NCI-H524 treated with DMSO at 0.1 percent for 48 hours (cell line): ENCODE measurements at places on chromosomes 7 and 10.

DNA sequence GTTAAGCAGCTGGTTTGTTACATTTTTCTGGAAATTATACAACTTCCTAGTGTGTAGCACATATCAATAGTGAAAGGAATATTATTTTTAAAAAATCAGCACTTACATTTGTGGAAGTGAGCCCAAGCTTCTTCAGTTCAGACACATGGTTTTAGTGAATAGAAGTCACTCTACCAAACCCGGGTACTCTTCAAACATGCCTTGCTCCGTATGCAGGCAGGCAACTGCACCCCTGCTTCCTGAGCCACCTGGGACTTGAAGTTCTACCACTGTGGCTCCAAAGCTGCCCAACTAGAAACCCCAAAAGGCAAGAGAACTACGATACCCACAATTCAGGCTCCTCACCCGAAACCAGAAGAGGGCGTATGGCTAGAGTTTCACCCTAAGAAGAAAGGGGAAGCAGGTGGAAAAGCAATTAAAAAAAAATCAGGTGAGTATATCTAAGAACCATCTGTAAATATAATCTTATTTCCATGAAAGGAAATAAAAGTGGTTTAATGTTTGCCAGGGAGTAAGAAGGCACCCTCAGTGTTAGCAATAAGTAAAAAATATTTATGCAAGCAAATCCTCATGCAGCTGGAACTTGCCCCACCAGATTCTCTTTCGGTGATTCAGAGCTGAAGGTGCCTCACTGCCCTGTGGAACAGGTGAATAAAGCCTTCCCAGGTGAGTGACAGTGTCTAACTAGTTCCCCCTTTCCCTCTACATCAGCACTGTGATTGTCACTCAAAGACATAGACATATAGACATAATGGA is at the start of gene MACC1:
Gene MACC1, minus strand, starts transcription at position 192 of the 756 bp plus-strand sequence. CDS start 55,522 bp downstream, outside the sequence.
- DNase-seq = no peak

DNA sequence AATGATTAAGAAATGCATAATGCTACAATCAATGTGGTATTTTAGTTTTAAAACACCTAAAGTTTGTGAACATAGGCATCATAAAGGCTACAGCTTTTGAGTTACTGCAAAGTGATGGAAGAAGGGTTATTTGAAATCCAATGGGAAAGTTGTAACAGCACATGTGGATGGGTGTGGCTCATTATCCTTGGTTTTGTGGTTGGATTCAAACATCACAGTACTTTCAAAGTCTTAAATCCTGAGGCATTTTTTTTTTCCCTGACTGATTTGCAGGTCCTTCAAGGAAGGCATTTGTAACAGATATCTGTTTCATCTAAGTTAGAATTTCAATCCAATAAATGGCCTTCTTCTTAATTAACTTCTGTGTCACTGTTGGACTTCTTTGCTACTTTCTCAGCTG is 9.8 kb upstream of the SHTN1 start:
- DNase-seq = no peak

- no peak for DNase-seq
These were observed 175.3 kb downstream of the MDFIC start for GRCh38 chr7:115097175-115097671.

DNA sequence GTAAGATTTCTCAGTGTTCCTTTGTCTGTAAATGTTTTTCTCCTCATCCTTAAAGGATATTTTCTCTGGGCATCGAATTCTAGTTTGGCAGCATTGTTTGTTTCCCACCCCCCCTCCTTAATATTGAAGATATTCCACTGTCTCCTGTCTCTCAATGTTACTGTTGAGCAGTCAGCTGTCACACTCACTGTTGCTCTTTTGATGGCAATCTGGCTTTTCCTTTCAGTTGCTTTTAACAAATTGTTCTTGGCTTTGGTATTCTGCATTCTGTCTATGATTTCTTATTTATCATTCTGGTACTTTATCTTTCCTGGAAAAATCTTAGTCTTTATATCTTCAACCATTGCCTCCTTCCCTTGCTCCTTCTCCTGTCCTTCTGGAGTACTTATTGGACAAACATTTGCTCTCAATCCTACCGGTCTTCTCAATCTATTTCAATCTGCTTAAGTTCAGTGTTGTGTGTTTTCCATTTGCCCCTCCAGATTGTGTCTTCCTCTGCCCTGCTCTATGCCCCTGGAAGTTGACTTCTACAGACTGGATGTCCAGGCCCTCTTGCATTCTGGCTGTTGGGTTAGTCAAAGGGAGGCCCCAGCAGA is 9.3 kb upstream of the GTPBP4 start:
- no peak for DNase-seq

DNA sequence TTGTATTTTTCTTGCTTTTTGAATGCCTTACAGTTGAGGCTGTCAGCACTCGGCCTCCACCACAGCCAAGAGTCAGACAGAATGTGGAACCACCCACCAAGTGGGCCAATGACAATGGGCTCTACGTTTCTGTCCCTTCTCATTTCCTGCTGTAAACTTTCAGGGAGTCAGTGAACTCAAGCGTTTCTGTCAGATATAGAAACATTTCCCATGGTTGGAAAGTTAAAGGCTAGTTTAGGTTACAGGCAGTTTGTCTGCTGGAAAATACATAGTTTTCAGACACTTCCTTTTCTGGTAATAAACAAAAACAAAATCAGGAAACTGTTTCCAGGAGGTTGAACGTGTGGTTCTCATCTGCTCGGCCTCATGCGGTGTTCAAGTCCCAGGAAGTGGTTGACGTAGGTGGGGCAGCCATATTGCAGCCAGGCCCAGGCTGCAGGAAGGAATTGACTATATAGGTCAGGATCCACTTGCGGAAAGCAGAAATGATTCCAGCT is 245.1 kb downstream of the CAMK1D start:
- DNase-seq = no peak

- DNase-seq = no peak
These were observed 44.4 kb downstream of the PFKFB3 start for GRCh38 chr10:6247041-6247712.

DNA sequence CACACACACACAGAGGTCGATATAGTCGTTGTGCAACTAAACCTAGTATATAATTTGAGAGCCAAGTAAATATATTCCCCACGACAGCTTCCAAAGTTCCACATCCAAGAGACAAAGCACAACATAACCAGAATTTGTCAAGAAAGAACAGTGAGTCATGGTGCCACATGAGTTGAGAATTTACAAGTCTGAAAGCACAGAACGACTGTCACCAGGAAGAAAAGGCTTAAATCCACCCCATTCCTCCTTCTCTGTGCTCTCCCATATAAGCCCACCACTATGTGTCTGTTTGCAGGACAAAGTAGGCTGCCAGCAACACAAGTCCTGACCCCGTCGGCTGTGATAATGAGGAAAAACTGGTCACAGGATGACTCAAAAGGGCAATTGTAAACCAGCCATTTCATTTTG is 32.8 kb downstream of the GSAP start:
- DNase-seq = no peak

DNA sequence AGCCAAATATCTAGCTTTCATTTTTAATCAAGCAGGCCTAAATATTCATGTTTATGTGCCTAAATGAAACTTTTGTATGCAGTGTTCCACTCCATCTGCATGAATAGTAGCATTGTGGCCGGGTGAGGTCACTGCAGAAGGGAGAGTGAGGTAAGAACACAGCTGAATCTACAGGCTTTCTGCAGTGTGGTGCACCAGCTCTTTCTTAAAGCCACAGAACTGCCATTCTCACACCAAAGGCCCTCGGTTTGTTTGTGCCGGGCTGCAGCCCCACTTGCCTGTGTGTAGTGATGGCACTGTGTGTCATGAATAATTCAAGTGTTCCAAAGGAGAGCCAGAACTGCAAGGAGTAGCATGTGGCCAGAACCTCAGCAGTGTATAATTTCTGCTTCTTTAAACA is 204.1 kb downstream of the TRIL start:
- no peak for DNase-seq

DNA sequence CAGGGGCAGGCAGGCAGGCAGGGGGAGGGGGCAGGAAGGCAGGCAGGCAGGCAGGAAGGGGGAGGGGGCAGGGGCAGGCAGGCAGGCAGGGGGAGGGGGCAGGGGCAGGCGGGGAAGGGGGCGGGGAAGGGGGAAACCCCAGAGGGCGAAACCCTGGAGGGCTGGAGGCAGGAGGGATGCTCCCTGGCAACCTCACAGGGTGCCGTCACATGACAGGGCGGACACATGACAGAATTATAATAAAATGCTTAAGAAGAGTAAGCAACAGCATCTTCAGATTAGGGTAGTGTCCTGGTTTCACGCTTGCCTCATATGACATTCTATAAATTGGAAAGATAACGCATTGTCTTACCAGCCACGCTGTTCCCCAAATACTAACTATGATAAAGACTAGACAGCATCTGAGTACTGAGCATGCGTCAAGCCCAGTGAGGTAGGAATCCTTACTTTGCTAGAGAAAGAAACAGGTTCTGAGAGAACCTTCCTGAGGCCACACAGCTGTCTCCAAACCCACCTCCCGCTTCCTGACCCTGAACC is 131.6 kb downstream of the DIP2C start:
- no peak for DNase-seq

DNA sequence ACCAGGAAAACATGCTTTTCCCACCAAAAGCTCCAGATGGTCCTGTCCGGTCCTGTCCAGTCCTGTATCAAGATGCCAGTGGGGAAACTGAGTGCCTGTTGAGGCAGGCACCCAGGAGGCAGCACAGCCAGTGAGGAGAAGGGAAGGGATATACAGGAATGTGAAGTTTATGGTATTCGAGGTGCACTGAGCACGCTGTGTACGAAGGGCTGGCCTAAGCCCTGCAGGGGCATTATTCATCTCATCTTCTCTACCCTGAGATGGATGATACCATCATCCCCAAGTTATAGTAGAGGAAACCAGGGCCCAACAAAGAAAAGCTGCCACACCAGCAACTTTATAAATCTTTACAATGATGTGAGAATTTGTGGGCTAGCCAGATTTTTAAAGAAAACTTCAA is 23.4 kb upstream of the FXYD4 start:
- DNase-seq = no peak

- no peak for DNase-seq
These were observed 40.4 kb downstream of the CREB5 start for GRCh38 chr7:28452681-28453080.

DNA sequence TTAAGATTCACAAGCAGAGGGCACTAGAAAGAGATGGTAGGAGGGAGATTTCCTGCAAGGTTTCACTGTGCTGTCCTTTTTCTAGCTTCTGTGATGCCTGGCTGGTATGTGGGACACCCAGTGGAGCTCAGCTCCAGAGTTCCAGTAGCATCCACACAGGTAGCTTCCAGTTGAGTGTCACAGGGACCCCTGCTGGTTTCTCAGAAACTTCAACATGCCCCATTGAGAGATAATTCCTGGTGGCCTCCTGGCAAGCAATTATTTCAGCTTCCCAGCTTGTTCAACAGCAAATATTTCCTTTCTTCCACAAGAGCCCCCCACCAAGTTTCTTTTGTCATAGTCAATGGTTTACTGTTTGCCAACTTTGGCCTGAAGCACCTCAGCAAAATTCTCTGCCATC is 858.7 kb downstream of the REEP3 start:
- DNase-seq = no peak

DNA sequence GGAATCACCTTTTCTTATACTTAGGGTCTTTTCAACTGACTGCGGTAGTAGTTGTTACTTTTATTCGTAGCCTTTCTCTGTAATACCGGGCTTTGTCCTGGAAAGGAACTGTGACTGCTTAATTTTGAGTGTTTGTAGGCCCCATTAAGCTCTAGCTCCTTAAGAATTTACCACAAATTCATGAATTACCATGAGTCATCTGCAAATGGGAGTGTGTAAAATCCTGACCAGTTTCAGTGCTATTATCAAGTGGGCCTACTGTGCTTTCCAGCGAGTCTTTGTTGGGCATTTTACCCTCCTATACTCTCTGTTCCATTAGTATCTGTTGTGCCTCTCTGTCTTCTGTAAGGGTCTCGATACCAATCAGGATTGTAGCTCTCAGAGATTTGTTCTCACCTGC is 49.7 kb downstream of the ZMYND11 start:
- no peak for DNase-seq
